ENCODE measurements at places on chromosomes 4 and X. TPM values are rescaled to one million over a fixed set of nuclear protein-coding genes. Genes with fewer than 3 reads are reported as not detected.
A peak's percentile ranks its signal among the peaks of the same experiment; 100 is the strongest.

DNA sequence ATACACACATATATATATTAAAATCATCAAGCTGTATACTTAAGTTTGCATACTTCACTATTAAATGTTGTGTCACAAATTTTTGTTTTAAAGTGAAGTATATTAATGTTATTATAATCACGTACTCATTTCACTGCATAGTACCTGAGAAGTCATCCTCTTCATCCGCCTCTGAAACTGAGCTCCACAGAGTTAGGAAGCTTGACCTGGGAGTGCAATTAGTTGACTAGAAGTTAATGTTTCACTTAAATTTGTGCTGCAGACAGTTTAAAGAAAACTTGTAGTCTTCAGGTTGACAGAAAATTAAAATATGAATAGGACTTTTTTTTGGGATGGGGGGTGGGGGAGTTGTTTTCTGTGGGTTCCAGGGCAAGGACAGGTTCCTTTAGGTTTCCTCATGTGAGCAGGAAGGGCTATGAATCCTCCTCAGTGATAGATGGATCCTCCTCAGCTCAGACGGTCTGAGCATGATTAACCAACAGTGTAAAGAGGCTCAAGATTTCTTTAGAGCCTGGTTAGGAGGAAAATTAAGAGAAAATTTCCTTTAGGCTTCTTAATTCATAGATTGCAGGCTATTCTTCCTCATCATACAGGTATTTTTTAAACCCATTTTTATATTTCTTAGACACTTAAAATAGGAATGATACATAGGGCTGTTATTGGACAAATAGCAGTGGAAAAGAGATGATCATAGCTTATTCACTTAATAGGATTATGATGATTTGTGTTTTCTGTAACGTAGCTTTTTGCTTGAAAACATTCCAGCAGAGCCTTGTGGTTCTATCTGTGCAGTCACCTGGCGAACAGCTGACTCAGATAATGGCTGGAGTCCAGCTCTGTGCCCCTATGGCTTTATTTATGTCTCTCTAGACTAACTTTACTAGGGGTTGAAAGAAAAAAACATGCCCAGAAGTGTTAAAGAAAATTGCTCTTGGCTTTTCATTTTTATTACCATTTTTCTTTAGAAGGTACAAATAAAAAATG is 102.7 kb downstream of the SLC4A4 start:
- DNase-seq: no peak

GRCh38 chrX:7073336-7073735 is 74.2 kb upstream of the STS start:
- DNase-seq: no peak

DNA sequence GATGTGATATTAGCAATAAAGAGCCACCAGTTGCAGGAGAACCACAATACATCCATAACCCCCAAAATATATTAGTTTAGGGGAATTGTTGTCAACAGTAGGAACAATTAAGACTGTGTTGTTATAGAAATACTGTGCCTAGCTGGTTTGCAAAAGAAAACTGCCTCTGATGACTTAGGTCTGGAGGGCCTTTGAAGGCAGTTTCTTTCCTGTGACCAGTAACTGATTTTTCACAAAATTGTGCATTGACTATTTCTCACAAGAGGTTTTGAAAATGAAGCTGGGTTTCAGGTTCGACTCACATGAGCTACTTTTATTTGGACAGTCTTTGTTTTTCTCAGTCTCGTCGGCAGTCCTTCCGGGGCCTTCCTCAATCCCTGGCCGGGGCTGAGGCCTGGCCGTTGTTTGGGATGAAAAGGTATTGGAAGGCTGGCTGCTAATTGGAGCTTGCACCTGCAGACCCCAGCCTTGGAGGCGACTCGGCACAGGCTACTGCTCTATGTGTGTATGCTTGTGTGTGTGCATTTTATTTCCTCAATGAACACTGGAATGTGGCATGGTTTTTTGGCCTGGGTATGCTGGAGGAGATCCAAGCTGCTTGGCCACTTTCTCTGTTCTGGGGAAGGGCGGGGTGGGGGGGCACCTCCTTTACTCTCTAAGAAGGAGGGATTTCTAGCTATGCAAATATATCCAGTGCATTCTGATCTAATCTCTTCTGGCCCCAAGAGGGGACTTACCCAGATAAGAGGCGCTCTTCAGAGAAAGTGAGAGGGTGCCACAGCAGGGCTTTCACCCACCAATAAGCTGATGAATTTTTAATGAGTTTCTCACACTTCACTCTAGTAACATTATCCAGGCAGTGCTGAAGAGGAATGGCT is 49.5 kb upstream of the LNX1 start:
- no peak for DNase-seq

Gene PNMA5
- total RNA-seq: 0.49 TPM

DNA sequence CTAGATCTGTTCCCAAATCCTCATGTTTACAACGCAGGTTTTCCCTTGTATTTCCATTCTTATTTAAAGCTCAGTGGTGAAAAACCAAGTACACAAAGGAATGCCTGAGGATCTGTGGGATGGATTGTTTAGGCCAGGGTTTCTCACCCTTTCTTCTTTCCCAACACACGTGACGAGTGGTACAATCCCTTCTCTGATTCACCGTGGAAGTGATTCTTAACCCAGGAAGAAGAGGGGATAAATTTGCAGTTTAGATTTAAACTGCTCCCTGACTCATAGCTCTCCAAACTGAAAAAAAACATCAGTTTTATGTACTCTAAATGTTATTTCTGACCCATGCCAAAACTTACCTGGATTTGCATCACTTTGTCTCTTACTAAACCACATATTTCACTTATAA is 17.0 kb downstream of the PAQR3 start:
- no peak for DNase-seq

Gene CCSER1
- total RNA-seq: 3.4 TPM

Gene NXF2B
- 0.85 TPM for total RNA-seq

Gene RP2
- 12.1 TPM for total RNA-seq

DNA sequence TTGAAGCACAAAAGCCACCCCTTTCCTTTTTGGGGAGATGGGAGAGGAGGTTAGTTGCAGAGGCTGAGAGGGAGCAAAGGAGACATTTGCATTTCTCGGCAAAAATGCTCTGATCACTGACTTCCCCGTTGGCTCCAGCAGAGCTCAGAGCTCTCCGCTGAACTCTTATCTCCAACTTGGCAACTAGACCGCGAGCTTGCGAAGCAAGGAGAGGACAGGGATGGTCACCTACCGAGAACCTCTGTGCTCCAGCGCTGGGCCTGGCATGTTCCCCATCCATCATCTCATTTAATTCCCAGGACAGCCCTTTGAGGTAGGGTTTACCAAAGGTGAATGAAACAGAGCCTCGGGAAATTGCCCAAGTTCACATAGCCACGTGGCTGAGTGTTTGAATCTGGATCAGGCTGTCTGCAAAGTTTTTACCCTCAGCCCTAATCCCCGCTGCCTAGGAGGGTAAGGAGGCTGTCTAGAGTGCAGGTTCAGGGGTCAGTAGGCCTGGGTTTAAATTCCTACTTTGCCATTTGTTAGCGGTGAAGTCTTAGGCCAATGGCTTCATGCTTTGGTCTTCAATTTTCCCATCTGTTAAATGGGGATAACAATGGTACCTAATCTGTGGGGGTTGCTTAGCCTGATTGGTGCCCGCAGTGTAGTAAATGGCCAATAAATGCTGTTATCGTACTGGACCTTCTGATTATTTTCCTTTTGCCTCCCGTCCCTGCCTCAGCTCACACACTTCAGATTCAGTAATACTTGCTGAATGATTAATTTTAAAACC is 3.8 kb upstream of the CITED1 start:
- peak; percentile 41 for DNase-seq

DNA sequence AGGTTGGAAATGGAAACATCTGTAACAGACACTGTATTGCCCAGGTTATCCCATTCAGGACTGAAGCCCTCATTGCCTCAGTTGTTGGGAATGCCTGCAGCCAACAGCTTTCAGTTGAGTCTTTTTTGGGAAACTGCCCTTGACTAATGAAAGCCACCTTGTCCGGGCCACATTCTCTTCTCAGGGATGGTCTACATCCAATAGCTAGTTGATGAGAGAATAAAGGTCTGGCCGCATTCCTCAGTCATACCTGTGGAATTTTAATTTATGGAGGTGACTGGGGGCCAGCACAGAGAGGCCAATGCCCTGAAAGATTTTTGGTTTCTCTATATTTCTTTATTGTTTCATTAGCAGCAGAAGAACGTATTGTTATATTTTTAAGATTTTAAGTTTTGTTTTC is 147.6 kb upstream of the MSX1 start:
- peak; percentile 21 for DNase-seq

Gene HMX1
- 0.69 TPM for total RNA-seq

DNA sequence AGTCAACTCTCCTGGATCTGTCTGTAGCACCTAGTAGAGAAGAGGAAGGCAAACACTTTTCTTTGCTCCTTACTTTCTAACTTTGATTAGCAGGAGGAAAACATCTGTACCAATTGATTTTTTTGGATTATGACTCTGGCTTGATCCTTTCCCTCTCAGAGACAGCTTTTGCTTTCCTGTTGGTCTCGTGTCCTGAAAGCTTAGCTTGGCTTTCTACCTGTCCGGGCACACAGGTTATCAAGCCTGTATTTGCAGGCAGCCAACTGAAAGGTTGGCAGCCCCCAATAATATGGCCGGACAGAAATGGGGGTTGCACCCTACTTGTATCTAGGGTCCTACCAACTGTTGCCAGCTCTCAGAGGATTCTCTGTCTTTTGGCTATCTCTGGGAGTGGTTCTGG is 43.1 kb upstream of the LAMP2 start:
- no peak for DNase-seq

DNA sequence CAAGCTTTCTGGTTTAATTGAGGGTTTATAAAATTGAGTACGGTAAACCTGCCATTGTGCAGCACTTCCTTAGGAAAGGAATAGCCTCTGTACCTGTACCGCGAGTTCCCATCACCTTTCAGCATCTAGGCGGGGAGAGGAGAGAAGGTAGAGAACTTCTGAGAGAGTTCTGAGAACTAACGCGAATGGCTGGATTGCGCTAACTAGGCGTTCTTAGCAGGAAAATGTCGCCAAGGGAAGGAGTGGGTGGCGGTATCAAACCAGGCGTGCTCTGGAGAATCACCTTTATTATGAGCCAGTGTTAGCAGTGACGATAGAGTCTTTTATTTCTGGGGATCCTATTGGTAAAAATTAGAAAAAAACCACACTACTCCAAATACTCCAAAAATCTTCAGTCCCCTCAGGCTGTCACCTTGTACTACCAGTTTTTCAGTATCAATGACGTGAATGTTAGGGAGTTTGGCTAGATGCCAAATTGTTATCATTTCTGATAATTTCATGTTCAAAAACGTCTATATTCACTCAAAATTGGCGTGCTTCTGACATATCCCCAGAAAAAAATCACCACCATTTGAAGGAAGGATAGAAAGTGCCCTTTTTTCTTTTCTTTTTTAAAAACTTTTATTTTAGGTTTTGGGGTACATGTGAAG is 1.4 kb downstream of the UGT8 start:
- peak; percentile 64 for DNase-seq

- DNase-seq: no peak
Measured at GRCh38 chr4:188008377-188008776, 12.8 kb downstream of the ZFP42 start.

- DNase-seq: no peak
Measured at GRCh38 chr4:1026115-1026514, 14.7 kb downstream of the FGFRL1 start.

GRCh38 chrX:110188701-110189558 is 129.0 kb downstream of the AMMECR1 start:
- no peak for DNase-seq

DNA sequence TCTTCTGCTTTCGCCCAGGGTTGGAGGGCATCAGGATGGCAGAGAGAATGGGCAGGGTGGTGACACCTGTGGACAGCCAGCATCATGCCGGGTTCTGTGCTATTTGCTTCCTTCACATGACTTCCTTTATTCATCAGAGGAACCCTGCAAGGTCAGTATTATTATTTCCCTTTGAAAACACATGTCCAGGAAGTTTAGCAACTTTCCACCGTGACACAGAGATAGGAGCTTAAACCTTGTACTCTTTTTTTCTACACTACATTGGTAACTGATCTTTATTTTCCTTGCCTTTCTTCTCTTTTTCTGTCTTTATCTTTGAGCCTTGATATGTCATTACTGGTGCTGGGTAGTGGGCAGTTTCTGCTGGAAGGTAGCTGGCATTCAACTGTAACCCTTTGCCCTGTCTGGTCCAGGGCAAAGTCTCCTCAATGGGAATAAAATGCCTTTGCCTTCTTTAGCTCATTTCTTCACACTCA is 5.0 kb upstream of the MGST2 start:
- DNase-seq: no peak

DNA sequence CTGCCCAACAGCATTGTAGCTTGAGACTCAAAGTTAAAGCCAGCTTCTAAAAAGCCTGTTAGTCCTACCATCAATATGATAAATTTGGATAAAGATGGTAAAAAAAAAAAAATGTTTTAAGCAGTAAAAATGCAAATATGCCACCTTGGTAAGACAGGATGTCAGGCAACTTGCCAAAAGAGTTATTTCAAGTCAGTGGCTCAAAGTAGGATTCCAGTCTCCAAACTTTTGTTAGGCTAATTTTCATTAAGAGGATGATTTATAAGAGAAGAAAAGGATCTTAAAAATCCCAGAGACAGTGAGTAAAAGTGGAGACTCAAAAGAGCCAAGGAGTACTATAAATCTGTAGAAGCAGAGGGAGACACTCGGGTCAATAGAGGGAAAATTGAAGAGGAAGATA is 47.5 kb downstream of the GASK1B start:
- peak; percentile 47 for DNase-seq

- no peak for DNase-seq
Measured at GRCh38 chr4:6443035-6444023, 29.1 kb downstream of the PPP2R2C start.

GRCh38 chr4:102678695-102679335 is 82.0 kb downstream of the MANBA start:
- DNase-seq: no peak

DNA sequence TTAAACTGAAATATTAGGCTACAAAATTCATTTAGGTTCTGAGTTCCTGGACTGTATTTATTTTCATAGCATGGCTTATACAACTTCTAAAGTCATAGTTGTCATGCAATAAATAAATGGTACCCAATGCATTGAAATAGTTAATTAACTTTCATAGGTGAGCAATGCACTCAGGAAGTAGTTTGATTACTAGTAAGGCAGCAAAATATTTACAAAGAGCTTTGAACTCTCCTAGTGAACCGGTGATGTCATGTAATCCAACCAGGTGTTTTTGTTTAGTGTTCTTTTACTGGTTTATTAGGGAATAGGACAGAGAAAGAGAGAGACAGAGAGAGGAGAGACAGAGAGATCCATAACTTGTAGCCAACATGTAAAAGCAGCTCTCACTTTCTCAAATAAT is 228.6 kb upstream of the CTSO start:
- no peak for DNase-seq

All from GM23338 (cell line).